SIG-M5 (cell line): ENCODE measurements at places on chromosomes 13 and 19.

DNA sequence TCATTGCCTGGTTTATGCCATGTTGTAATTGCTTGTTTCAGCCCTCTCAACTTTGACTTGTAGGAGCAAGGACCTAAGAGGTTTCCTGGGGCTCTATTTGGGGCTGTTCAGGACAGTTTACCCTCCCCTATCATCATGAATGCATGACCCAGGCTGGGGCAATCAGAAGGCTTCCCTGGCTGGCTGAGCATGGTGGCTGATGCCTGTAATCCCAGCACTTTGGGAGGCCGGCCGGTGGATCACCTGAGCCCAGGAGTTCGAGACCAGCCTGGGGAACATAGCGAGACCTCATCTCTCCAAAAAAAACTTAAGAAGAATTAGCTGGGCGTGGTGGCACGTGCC lies 6.1 kb upstream of the LSM4 start:
- DNase-seq, result no peak

DNA sequence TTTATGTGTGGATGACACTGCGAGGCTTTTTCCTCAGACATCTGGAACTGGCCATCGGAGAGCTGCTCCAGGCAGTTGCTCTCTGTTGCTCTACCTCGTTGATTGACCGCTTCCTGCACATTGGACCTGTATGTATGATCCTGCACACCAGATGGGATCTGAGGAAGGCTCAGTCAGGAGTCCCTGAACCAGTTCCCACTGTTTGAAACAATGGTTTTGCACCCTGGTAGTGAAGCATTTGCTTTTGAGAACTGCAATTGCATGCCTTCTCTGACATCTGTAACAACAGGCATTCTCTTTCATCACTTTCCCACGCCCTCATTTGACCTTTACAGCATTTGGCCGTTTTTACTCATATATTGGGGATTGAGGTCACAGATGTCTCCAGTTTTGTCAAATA lies 61.1 kb upstream of the NPAS1 start:
- DNase-seq, result no peak

DNA sequence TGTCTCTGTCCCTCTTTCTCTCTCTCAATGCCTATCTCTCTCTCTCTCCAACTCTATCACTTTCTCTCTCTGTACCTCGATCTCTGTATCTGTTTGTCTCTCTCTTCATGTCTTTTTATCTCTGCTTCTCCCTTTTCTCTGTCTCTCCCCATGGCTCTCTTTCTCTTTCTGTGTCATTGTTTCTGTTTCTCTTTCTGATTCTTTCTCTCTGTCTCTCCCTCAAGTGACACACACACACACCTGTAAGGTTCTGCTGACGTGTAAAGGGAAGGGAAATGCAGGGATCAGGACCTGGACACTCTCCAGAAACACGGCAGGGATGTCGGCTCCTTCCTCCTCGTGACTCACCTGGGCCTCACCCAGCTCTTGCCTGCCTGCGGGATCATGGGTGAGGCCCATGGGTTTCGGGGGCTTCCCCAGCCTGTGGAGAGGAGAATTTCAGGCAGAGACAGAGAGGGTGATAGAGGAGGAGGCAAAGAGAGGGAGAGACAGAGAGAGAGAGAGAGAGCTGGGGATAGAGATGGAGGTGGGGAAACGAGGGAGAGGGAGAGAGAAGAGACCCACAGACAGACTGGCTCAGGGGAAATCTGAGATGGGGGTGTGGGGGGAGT lies 5.4 kb upstream of the PLAUR start:
- DNase-seq, result no peak

DNA sequence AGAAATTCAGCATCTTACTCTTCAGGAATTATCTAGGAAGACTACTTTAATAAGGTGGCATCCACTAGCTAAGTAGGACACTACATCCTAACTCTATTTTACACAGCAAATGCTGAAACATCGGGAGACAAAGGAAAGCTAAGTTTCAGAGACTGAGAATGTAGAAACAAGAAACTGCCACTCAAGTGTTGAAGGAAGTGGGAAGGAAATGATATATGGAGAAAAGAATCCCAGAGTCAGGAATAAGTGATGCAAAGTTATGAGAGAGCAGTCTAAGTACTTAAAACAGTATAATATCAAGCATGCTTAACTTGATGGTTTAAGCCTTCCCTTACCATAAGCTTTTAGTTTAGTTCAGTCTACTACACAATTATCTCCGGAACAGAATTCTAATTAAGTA lies 52.4 kb downstream of the RBM26 start:
- no peak for DNase-seq

DNA sequence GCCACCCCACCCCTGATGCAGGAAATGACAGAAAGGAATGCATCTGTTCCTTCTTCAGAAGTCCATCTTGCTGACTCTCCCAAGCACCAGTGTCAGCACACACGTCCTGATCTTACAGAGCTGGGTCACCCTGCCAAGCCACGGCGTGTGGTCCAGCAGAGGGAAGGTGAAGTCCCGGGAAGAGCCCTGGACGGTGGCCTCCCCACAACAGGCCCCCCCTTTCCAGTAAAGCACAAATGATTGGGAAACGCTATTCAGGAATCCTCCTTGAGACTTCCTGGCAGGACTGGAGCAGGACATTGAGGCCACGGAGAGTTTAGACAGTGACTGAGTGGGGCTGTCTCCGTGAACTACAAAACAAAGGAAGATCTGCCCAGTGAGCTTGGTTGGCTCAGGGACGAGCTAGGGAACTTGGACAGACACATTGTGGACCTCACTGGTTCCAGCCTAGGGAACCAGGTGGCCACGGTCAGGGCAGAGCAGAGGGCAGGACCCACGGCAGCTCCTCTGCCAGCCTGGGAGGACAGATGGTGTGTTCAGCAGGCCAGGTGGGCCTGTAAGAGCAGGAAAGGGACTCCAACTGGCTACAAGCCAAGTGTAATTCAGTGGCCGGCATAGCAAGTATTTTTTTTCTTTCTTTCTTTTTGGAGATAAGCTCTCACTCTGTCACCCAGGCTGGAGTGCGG lies 41.7 kb downstream of the ELL start:
- no peak for DNase-seq

- DNase-seq, result no peak
Measured at GRCh38 chr13:112105892-112106291, 38.9 kb downstream of the SOX1 start.

GRCh38 chr13:95184317-95184716 lies 116.9 kb downstream of the ABCC4 start:
- DNase-seq, result no peak
